Pancreas (tissue), 10 donors: ENCODE measurements at places on chromosomes 1 and 21. TPM values are rescaled to one million over a fixed set of nuclear protein-coding genes. Genes with fewer than 3 reads are reported as not detected.
A peak's percentile ranks its signal among the peaks of the same experiment; 100 is the strongest.

DNA sequence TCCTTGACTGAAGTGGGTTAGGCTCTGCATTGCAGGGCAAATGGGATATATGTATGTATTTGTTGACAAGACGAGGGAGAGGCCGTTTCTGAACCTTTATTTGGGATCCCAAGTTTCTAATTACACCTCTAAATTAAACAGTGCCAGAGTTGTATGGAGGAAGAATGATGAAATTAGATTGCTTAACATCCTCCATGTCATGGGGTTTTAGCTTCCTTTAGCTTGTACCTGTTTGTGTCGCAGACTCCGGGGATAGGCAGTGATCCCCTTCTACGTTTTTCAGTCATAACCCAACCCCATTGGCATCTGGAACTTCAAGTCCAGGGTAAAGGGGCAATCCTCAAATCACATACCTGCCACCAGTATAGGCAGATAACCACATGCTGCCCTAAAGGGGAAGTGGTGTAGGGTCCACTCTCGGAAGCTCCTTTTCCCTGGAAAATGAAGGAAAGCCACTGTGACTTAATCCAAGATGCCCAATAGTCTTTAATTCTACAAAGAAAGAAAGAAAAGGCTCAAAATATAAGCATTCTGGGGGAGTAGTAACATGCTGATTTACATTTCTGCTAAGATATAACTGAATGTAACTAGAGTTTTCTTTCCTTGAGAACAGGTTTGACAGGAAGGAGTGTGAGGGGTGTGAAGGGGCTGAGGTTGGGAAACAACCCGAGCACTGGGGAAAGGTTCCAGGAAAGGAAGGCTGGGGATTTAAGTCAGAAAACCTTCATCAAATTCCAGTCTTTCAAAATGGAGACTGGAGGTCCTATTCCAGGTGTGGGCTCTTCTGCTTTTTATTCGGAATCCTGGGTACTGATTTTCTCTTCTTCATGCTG lies 77.6 kb downstream of the RGL1 start:
- no peaks in the 10 kb centered on the region for H3K27me3 ChIP-seq
- peaks cover 14% of the 10 kb centered on the region for H3K4me1 ChIP-seq
- H3K36me3 ChIP-seq = no peaks in the 10 kb centered on the region

DNA sequence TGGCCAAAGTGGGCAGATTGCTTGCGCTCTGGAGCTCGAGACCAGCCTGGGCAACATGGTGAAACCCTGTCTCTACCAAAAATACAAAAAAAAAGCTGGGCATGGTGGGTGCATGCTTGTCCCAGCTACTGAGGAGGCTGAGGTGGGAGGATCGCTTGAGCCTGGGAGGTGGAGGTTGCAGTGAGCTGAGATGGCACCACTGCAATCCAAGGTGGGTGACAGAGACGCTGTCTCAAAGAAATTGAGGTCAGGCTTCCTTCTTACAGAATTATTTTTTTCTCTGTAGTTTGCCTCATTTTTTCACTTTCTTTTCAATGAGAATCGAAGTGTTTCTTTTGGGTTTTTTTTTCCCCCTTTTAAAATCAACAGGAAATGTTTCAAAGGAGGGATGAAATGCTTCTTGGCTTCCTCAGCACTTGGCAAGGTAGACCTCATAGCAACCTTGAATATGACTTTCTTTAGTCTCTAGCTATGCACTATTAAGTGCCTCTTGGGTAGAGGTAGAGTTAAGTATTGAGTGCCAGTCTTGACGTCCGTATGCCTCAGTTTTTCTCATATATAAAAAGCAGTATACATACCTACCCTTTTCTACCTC lies 40.3 kb downstream of the MDM4 start:
- no peak overlapping the region for H3K4me3 ChIP-seq
- H3K36me3 ChIP-seq = no peaks in the 10 kb centered on the region
- no peaks in the 10 kb centered on the region for H3K4me1 ChIP-seq
- H3K27me3 ChIP-seq = no peaks in the 10 kb centered on the region

The VTCN1 gene
- 14.8 TPM for total RNA-seq

- no peaks in the 10 kb centered on the region for H3K27me3 ChIP-seq
- peaks cover 6% of the 10 kb centered on the region for H3K36me3 ChIP-seq
- no peak for DNase-seq
- H3K4me3 ChIP-seq = no peak overlapping the region
- no peak overlapping the region for H3K27ac ChIP-seq
Observed at GRCh38 chr1:226372885-226373284, 35.0 kb downstream of the PARP1 start.

The BEND5 gene
- total RNA-seq = 4.3 TPM

The ANKRD13C gene
- 10.1 TPM for total RNA-seq

DNA sequence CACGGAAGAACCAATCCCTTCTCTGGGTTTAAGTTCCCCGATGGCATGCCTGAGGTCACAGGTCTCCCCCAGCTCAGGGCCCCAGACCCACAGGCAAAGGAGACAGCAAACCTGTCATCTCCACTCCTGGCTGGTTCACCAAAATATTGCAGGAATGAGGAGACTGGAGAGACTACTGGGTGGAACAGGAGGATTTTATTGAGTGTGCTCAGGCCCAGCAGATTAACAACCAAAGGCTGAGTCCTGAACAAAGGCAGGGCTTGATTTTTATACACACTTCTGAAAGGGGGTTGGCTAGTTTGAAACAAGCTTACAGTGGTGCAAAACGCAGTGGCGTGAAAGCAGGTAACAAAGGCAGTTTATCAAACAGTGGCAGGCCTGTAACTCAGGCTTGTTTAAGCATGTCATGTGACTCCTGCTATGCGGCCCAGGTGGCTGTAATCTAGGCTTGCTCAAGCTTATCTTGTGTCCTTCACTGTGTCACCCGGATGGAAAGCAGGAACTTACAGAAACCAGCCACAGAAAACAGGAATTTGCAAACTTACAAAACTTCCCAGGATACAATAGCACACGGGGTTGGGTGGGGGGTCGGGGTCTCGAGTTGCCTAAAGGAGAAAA lies 27.4 kb upstream of the KCNJ15 start:
- H3K27me3 ChIP-seq = no peaks in the 10 kb centered on the region
- no peaks in the 10 kb centered on the region for H3K4me1 ChIP-seq
- DNase-seq = no peak
- H3K27ac ChIP-seq = no peak overlapping the region

GRCh38 chr1:207763091-207763490 lies 11.2 kb downstream of the CD46 start:
- no peaks in the 10 kb centered on the region for H3K36me3 ChIP-seq
- H3K4me1 ChIP-seq = no peaks in the 10 kb centered on the region
- no peak overlapping the region for H3K4me3 ChIP-seq
- no peaks in the 10 kb centered on the region for H3K27me3 ChIP-seq
- no peak overlapping the region for H3K27ac ChIP-seq

The GPR25 gene
- not detected for total RNA-seq

DNA sequence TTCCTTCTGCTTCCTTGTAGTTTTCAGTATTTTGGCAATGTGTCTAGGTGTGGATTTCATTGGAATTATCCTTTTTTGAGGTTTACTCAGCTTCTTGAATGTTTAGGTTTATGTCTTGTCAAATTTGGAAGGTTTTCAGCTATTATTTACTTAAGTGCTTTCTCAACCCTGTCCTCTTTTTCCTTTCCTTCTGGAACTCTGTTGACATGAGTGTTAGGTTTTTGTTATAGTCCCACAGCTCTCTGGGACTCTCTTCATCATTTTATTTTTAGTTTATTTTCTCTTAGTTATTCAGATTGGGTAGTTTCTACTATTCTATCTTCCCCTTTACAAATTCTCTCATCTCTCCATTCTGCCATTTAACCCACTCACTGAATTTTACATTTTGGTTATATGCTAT lies 63.1 kb upstream of the GPR88 start:
- H3K4me1 ChIP-seq = no peaks in the 10 kb centered on the region
- DNase-seq = no peak
- H3K4me3 ChIP-seq = no peak overlapping the region

- H3K27ac ChIP-seq = no peak overlapping the region
- no peak overlapping the region for H3K4me3 ChIP-seq
- H3K4me1 ChIP-seq = no peaks in the 10 kb centered on the region
Observed at GRCh38 chr1:38208716-38209632, 162.4 kb upstream of the POU3F1 start.

- no peak overlapping the region for H3K27ac ChIP-seq
- H3K27me3 ChIP-seq = no peaks in the 10 kb centered on the region
- no peak overlapping the region for H3K4me3 ChIP-seq
Observed at GRCh38 chr1:237149857-237150256, 107.9 kb downstream of the RYR2 start.

GRCh38 chr1:160741612-160742348 lies 2.7 kb downstream of the SLAMF7 start:
- no peak overlapping the region for H3K27ac ChIP-seq
- H3K4me3 ChIP-seq = no peak overlapping the region
- no peaks in the 10 kb centered on the region for H3K4me1 ChIP-seq
- H3K36me3 ChIP-seq = no peaks in the 10 kb centered on the region
- H3K27me3 ChIP-seq = no peaks in the 10 kb centered on the region

GRCh38 chr1:208929575-208929974 lies 653.9 kb upstream of the CAMK1G start:
- H3K27ac ChIP-seq = no peak overlapping the region
- H3K4me3 ChIP-seq = no peak overlapping the region
- no peak for DNase-seq
- H3K27me3 ChIP-seq = no peaks in the 10 kb centered on the region
- H3K4me1 ChIP-seq = no peaks in the 10 kb centered on the region

GRCh38 chr1:234972411-234973191 lies 156.0 kb downstream of the TOMM20 start:
- DNase-seq = no peak
- peak overlapping the region; percentile 87 for H3K27ac ChIP-seq
- no peaks in the 10 kb centered on the region for H3K27me3 ChIP-seq
- no peaks in the 10 kb centered on the region for H3K36me3 ChIP-seq

The OR14A2 gene
- total RNA-seq = not detected

DNA sequence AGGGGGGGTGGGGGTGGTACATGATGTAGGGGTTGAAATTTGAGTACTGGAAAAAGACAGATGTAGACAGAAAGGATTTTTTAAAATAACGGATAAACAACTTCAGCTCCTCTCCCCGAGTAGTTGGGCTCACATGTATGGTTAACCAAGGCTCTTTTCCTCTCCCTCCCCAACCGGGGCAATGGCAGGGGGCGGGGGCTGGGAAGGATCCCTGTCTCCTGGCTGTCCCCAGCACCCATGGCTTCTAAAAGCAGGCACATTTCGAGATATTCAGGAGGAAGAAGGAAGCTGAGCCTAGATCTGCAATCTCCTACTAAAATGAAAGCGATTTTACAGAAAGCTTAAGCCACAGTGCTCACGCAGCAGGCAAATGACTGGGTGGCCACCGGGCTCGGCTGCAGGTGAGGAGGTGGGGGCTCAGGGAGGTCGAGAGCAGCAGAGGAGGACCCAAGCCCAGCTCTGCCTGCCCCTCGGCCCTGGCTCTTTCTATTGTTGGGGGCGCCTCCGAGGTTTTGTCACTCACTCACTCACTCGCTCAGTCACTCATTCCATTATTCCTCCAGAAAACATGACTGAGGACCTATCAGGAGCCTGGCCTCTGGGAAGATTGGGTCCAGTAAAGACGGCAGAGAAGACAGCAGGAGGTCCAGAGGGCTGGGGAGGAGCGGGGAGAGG lies 573.3 kb downstream of the PTPRU start:
- no peaks in the 10 kb centered on the region for H3K36me3 ChIP-seq
- no peaks in the 10 kb centered on the region for H3K4me1 ChIP-seq

The GJC2 gene
- total RNA-seq = 0.32 TPM

GRCh38 chr1:7420470-7421100 lies 350.5 kb upstream of the VAMP3 start:
- DNase-seq = no peak
- no peak overlapping the region for H3K27ac ChIP-seq
- H3K4me3 ChIP-seq = no peak overlapping the region
- no peaks in the 10 kb centered on the region for H3K27me3 ChIP-seq
- no peaks in the 10 kb centered on the region for H3K36me3 ChIP-seq

DNA sequence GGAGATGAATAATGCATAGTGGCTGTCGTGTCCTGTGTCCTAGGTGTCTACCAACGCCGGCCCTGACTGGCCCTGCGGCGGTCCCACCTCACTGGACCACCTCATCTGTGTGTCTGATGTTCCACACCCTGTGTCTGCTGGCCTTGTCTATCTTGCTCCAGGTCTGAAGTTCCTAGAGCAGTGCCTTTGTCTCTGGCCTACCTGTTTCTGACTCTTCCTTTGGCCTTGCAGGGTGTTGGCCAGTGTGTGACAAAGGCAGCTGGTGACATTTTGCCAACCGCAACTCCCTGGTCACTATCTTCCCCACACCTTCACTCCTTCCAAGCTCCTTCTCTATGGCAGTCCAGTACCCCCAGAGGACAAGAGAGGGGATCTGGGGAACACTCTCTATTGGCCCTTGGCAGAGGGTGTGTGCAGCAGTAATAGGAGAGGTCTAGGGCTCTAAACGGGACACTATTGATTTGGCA lies 1.4 kb upstream of the AHDC1 start:
- no peak overlapping the region for H3K27ac ChIP-seq
- no peak overlapping the region for H3K4me3 ChIP-seq
- no peaks in the 10 kb centered on the region for H3K27me3 ChIP-seq
- no peaks in the 10 kb centered on the region for H3K36me3 ChIP-seq

The VSIG8 gene
- total RNA-seq = not detected

- no peaks in the 10 kb centered on the region for H3K27me3 ChIP-seq
- H3K4me1 ChIP-seq = no peaks in the 10 kb centered on the region
- no peak for DNase-seq
- H3K4me3 ChIP-seq = no peak overlapping the region
- no peaks in the 10 kb centered on the region for H3K36me3 ChIP-seq
Observed at GRCh38 chr1:243409284-243409683, 153.4 kb downstream of the SDCCAG8 start.

DNA sequence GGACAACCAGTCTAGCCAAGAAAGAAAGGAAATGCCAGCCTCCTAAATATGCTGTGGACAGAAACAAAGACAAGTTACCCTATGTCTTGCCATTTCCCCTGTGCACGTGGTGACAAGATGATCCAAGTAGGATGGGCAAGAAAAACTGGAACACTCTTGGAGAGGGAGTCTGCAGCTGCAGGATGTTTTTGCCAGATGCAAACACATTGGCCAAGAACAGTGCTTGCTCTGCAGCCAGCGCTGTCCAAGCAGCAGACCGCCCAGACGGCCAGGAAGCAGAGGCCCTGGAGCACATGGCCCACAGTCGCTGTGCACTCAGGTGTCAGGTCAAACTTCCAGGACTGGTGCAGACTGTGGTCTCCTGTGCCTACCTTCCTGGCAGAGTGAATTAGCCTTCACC lies 189.3 kb downstream of the SLC35F3 start:
- H3K36me3 ChIP-seq = no peaks in the 10 kb centered on the region
- no peaks in the 10 kb centered on the region for H3K4me1 ChIP-seq
- no peak overlapping the region for H3K27ac ChIP-seq
- no peak overlapping the region for H3K4me3 ChIP-seq
- no peaks in the 10 kb centered on the region for H3K27me3 ChIP-seq
- no peak for DNase-seq

DNA sequence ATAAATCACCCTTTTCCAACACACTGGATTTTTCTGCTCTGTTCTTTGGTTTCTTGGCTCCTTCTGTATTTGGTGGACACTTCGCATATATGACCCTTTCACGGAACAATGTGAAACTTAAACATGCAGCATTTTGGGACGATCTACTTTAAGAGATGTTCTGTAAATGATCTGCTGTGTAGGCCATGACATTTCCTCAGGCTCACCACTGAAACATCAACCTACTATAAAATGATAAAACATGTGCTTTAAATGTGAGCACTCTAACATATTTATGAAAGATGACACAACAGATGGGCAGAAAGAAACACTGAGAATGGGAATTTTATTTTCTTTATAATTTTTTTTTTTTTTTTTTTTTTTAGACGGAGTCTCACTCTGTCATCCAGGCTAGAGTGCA lies 316.3 kb upstream of the GREM2 start:
- H3K4me1 ChIP-seq = no peaks in the 10 kb centered on the region
- no peak for DNase-seq
- H3K4me3 ChIP-seq = no peak overlapping the region
- H3K27me3 ChIP-seq = no peaks in the 10 kb centered on the region
- no peaks in the 10 kb centered on the region for H3K36me3 ChIP-seq

The FCRLA gene
- total RNA-seq = not detected

The TNFAIP8L2 gene
- 3.8 TPM for total RNA-seq

GRCh38 chr1:208215393-208215792 lies 28.8 kb downstream of the PLXNA2 start:
- H3K27ac ChIP-seq = no peak overlapping the region
- no peak for DNase-seq
- H3K4me3 ChIP-seq = no peak overlapping the region
